ENCODE measurements at places on chromosomes 2 and 18.

GRCh38 chr2:226077031-226077430 is 677.5 kb downstream of the NYAP2 start:
- no peak for DNase-seq

DNA sequence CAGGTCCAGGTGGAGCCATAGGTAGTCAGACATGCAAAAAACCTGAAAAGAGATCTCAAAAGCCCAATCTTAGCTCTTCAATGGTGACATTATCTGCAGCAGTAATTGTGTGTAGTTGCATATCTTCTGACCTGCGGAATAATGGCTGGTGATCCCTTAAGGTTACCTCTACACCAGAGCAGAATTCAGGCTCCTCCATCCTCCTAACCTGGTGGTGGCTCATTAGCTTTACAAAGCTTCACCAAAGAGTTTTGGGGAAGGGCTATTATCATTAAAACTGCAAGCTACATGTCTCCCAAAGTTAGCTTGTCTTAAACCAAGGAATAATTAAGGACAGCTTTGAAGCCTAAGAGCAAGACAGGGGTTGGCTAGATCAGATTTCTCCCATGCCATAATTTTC is 42.6 kb upstream of the CHST9 start:
- no peak for DNase-seq

GRCh38 chr2:60445684-60446179 is 107.7 kb downstream of the BCL11A start:
- DNase-seq, result no peak

GRCh38 chr2:217913436-217913835 is 89.4 kb downstream of the TNS1 start:
- no peak for DNase-seq

GRCh38 chr2:150599889-150600288 is 112.4 kb upstream of the RND3 start:
- no peak for DNase-seq

DNA sequence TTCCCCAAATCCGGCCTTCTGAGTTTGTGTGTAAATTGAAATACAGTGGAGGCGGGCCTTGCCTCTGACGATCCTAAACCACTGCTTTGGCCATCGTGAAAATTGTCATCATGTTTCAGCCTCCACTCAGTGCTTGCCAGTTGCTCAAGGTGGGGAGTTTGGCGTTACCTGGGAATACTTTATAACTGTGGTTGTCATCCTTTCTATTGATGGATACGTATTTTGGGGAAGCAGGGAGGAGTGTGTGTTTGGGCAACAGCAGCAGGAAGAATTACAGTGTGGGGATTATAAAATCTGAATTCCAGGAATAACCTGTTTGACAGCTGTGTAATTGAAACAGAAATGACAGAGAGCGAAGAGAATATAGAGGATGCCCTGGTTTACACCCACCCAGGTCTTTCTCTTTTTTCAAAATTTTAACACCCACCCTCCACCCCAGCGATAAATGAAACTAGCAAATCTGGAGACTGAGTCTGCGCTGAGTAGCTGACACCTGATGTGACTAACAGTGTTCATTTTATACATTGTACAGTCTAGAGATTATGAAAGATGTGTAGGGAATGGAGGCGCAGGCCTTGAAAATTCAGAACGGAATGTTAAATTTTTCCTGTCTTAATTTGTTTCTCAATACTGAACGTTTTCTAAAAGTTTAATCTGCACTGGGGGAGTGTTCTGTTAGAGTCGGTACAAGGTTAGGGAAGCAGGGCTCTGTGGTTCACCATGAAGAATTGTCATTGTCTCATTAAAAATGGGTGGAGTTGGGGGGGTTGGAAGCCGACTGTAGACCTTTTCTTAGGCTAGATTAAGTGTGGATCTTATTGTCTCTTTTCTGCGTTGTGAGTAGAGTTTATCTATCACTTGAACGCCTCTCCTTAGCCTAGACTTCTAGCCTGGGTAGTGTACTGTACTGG is 1.6 kb downstream of the MAP4K4 start:
- DNase-seq, result no peak

DNA sequence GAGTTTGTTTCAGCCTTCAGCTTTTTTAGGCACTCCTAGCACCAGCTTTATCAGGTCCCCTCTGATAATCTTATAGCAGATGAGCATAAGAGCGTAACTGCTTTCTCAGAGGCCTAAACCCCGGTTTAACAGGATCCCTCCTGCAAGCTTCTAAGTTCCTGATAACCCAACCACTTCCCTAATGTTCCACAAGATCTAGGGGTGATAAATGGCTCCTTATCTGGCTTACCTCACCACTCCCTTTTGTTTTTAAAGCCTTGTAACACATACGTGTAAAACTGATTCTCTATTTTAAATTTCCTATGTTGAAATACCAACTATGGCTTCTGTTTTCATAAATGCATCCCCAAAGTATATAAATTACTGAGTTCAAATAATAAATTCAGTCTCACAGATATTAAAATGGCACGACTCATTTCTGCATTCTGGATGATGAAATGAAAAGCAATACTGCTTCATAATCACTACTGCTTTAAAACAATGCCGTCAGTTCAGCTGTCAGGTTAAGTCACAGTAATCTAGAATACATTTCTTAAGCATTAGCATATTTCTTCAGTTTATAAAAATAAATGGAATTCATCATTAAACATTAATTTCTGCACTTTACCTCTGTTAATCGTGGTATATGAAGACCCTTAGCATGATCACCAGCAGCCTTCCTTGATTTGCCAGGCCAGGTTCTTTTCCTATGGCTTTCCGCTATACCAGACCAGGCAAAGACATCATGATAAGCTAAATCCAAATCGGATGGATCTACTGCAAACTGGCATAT is 126.3 kb downstream of the C2orf74 start:
- no peak for DNase-seq

DNA sequence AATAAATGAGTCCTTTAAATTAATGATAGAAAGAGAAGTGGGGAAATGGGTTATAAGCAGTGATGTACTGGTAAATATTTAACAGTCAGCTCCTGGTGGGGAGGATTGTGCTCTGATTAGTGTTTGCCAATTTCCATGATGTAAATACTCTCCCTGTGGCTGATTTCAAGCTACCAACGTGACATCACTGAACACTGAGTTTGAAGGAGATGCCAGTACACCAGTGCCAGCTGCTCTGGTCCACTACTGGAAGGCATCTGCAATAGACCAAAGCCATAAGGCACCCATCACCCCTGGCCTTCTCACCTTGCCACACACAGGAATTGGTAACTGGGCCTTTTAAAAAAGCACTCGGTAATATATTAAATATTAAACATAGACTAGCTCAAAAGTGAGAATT is 77.7 kb downstream of the TGOLN2 start:
- DNase-seq, result no peak

GRCh38 chr2:194003911-194004310 is 1653.1 kb upstream of the SLC39A10 start:
- DNase-seq, result no peak

DNA sequence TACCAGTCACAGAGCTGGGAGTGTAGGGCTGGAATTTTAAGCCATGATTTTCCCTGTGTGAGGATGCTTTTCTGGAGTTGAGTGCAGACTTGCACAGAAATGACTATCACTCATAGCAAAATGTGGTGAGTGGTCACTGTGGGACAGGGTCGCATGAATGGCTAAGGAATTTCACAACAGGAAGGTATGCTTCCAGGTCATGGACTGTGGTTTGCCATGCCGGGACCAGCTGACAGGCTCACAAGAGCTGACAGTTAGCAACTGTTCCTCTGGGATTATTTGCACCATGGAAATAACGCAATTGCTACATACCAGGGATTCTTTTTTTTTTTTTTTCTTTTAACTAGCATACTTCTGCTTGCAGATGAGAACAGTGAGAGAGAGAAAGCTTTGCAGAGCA is 3.8 kb upstream of the UXS1 start:
- no peak for DNase-seq

DNA sequence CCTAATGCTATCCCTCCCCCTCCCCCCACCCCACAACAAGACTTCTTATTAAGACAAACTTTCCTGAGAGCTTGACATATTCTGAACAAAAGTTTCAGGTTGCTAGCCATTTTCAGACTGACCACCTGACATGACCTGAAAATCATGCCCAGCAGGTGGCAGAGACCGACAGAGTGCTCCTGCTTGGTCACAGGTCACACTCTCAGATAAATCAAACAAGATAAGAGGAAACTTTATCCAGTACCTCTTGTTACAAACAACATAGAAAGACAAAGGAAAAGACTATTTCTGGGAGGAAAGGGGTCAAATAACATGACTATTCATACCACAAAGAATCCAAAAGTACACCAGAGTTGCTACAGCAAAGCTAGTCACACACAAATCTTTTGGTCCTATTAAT is 107.4 kb downstream of the TMEM200C start:
- no peak for DNase-seq

GRCh38 chr2:143901185-143901842 is 618.6 kb downstream of the ZEB2 start:
- no peak for DNase-seq

DNA sequence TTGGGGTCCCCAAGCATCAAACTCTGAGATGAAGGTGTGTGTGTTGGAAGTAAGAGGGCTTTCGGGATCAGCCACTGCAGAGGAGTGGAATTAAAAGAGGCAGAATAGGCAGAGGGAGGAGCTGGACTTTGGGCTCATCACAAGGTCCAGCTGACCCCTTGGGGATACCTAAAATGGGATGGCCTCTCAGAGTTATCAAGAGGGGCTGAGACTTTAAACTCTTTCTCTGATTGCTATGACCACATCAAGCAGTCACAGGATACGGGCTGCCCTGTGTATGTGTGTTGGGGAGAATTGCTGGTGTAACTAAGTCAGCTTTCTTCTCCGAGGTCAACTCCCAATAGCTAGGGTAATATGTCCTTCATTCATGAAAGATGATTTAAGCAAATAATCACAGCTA is 127.7 kb upstream of the SLC14A2 start:
- no peak for DNase-seq

DNA sequence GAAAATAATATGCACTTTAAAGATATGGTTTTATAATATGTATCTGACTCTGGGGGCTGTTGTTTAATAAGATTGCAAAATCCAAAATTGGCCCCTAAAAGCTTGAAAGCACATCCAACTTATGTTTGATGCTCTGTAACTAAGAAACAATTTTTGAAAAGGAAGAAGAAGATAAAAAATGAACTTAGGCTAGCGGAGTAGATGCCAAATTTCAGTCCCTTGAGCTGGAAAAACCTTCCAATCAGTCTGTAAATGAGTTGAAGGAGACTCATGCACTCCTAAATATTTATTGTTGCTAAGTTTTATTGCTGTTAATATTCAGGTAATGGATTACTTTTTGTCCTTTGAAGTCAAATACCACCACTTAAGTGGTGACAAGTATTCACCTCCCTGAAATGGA is 465.0 kb downstream of the ZEB2 start:
- no peak for DNase-seq

- DNase-seq, result no peak
These were observed 510.6 kb downstream of the SOX11 start for GRCh38 chr2:6202756-6203155.

GRCh38 chr18:9811978-9812377 is 73.8 kb upstream of the TXNDC2 start:
- no peak for DNase-seq

GRCh38 chr18:43276491-43276890 is 799 bp downstream of the SYT4 start:
- DNase-seq, result no peak

DNA sequence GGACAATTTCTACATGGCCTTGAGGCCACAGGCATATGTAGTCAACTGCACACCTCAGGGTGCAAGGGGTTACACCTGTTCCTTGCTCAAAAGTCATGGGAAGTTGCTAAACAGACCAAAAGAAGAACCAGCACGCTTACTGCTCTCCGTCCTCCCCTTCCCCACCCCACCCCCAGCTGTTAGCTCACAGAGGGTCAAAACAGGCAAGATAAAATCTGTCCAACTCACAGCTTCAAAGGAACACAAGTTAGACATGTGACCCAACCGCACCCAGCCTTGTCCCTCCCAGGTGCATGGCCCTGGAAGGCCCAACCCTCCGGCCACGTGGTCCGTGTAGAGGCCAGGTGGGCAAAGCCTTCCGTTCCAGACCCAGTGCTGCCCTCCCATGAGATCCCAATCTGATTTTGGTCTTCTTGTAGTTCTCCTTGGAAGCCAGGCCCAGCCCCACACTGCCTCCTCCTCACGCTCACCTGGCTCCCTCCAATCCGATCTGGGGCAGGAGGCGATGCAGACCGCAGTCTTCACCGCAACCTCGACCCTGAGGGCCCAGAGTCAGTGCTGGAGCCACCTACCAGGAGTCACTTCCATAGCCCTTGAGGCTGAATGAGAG is 14.5 kb upstream of the ASPRV1 start:
- DNase-seq, result no peak

DNA sequence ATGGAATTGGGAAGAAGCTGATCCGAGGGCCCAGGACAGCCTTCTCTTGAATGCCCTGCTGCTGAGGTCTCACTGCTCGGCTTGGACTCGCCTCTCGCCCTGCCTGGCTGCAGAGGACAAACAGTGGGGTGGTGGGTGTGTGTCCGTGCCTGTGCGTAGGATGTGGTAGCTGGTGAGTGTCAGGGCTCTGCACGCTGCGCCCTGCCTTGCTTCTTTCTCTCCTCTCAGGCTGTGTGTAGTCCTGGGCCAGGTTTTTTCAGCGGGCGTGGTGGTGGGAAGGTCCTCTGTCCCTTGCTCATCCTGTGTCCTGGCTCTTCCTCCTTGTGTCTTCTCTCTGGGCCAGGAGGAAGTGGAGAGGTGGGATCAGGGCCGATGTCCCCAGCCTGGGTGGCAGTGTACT is 44.8 kb downstream of the RRM2 start:
- no peak for DNase-seq

DNA sequence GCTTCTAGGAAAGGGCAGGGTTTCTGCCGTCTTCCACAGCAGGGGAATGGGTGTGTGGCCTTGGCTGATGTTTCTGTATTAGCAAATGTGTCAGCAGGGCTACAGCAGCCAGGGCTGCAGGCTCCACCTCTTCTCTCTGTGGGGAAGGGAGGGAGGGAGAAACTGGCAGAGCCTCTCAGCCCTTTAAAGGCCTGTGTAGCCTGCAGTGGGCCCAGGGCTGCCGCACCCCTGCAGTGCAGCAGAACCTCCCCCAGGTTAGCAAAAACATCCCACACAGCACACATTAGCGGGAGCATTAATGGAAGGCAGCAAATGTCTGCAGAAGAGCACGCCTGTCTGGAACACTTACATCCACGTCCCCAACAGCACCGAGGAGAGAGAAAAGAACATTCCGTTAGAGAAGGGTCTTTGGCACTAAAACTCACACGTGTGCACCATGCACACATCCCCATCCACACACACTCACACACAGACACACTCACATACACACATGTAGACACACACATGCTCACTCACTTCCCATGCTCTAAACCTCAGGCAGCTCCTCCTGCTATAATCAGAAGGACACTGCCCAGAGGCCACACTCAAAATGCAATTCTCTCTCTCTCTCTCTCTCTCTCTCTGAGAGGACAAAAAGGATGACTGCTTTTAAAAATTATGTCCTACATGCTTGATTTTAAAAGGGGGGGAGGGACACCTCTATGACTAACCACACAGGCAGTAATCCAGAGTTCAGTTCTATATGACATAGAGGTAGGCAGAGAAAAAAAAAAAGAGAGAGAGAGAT is 24.1 kb downstream of the MRPL35 start:
- DNase-seq, result no peak

Measured in T-helper 17 cell (primary cell).